Left cardiac atrium (tissue), 4 donors: ENCODE measurements at places on chromosomes 5 and 9. TPM values are rescaled to one million over a fixed set of nuclear protein-coding genes. Genes with fewer than 3 reads are reported as not detected.

The BHMT gene
- total RNA-seq: 0.18 TPM

The SPINK4 gene
- not detected for total RNA-seq

The OBP2B gene
- not detected for total RNA-seq

The IL9 gene
- total RNA-seq: not detected

The NOXA1 gene
- 5.3 TPM for total RNA-seq

The CAMK2A gene
- total RNA-seq: 10.8 TPM

The PCDHB10 gene
- total RNA-seq: 1.5 TPM

The FLT4 gene
- 5.6 TPM for total RNA-seq

The GDF9 gene
- not detected for total RNA-seq

The BARHL1 gene
- not detected for total RNA-seq

The PTCH1 gene
- 6.9 TPM for total RNA-seq

The PIP5K1B gene
- 50.1 TPM for total RNA-seq

The IFNB1 gene
- total RNA-seq: not detected

The TCF7 gene
- total RNA-seq: 2.4 TPM

The MARCHF11 gene
- total RNA-seq: 2.5 TPM

The TRIM32 gene
- total RNA-seq: 14.5 TPM

The TSLP gene
- total RNA-seq: 1.5 TPM

The GIN1 gene
- 9.5 TPM for total RNA-seq

The FGF18 gene
- total RNA-seq: 2.1 TPM

The EPB41L4A gene
- 28.5 TPM for total RNA-seq

The OLFM1 gene
- total RNA-seq: 25.5 TPM

The PPP3R2 gene
- total RNA-seq: not detected

The HSPB3 gene
- 218 TPM for total RNA-seq

The TUSC1 gene
- 14.8 TPM for total RNA-seq

The ALDH1A1 gene
- total RNA-seq: 45.0 TPM

The PCDHA3 gene
- 0.06 TPM for total RNA-seq

The IQGAP2 gene
- total RNA-seq: 6.9 TPM

The LHX3 gene
- total RNA-seq: not detected

The EGR1 gene
- total RNA-seq: 71.9 TPM

The CA9 gene
- 2.8 TPM for total RNA-seq

The FAM151B gene
- 2.9 TPM for total RNA-seq

The PCDHGA11 gene
- total RNA-seq: 3.2 TPM

The SV2C gene
- total RNA-seq: 0.06 TPM

The RETREG1 gene
- 145 TPM for total RNA-seq

The GPR151 gene
- total RNA-seq: not detected

The LRRC14B gene
- total RNA-seq: 35.9 TPM

The SLC25A25 gene
- 13.7 TPM for total RNA-seq

The PTGER4 gene
- 7.4 TPM for total RNA-seq

The ZMYND19 gene
- 12.2 TPM for total RNA-seq

The MSX2 gene
- 1.8 TPM for total RNA-seq

The KIAA1958 gene
- 3.3 TPM for total RNA-seq

The RFESD gene
- total RNA-seq: 2.5 TPM

The DNAH5 gene
- 0.24 TPM for total RNA-seq

The BAAT gene
- 0.16 TPM for total RNA-seq

The CDH9 gene
- not detected for total RNA-seq

The ZNF366 gene
- total RNA-seq: 9.1 TPM

The HTR1A gene
- total RNA-seq: not detected

The BRD3OS gene
- 7.9 TPM for total RNA-seq

The RGMB gene
- total RNA-seq: 15.6 TPM

The HMMR gene
- total RNA-seq: 0.52 TPM

The CCDC183 gene
- 1.1 TPM for total RNA-seq

The SLC1A1 gene
- total RNA-seq: 3.4 TPM

The NMUR2 gene
- total RNA-seq: 0.21 TPM

The ADAMTS12 gene
- 3.8 TPM for total RNA-seq

The NR4A3 gene
- 92.1 TPM for total RNA-seq

The PCDH1 gene
- 20.7 TPM for total RNA-seq

The SEMA6A gene
- total RNA-seq: 3.8 TPM

The MLLT3 gene
- total RNA-seq: 10.2 TPM

The SPINK13 gene
- not detected for total RNA-seq
